ENCODE measurements at places on chromosomes 2 and 18.

GRCh38 chr2:88210132-88211002 is 40.2 kb downstream of the THNSL2 start:
- no peak for DNase-seq

GRCh38 chr18:312415-312814 is 44.6 kb upstream of the THOC1 start:
- no peak for DNase-seq

DNA sequence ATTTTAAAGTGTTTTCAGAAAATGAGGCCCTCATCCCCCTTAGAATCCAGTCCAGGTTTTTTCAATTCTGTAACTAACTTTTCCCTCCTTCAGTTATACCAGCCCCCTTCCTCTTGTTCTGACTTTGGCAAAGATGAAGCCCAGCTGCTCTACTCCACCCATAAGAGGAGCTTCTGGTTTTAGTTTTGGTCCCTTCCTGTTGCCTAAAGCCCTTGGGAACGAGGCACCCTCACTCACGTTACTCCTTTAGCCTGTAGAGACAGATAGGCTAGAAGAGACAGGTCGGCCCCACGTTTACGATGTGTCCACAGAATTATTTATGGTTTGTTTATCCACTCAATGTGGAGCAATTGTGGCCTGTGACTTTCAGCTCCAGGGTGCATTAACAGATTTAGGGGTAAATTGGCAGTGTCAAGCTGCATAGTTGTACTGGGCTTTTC is 454.2 kb upstream of the TNP1 start:
- DNase-seq = no peak

DNA sequence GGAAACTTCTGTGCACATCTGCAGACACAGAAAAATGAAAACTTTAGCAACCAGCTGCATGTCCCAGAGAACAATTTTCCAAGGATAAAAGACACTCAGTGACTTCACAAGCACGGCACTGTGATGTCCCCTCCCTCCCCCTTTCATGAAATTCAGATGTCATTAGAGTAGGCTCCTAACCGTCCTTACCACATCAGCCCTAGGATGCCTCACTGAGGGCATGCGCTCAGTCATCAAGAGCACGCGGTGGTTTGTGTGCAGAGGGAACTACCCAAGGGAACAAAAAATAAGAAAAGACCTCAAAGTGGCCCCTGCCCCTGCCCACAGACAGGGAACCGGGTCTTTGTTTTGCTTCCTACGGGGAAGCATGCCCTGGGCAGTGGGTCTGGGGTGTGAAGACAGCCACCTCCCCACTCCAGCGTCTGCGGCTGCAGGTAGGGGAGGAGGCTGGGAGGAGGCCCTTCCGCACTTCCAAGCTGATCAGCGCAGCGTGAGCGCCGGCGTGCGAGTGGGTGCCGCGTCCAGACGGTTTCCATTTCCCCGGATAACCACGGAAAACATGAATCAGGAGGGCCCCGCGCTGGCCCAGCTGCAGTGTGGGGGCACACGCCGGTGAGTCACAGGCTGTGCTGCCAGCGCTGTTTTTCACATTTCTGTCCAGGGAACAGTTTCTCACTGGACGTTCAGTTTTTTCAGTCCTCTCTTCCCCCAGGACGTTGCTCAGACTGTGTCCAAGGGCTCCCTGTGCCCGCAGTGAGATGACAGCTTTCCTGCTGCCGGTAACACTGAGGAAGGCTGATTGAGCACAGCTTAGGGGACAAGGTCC is 70.6 kb downstream of the COPS8 start:
- no peak for DNase-seq

GRCh38 chr2:161131804-161132203 is 28.4 kb upstream of the TANK start:
- DNase-seq = no peak

GRCh38 chr2:275466-275865 is 10.7 kb downstream of the ACP1 start:
- DNase-seq = no peak
